ENCODE measurements at places on chromosomes 12 and 14.

- no peak for DNase-seq
Measured at GRCh38 chr12:92650228-92650822, 52.5 kb upstream of the PLEKHG7 start.

- peak; percentile 73 for DNase-seq
Measured at GRCh38 chr14:99518441-99519346, 37.5 kb downstream of the CCNK start.

DNA sequence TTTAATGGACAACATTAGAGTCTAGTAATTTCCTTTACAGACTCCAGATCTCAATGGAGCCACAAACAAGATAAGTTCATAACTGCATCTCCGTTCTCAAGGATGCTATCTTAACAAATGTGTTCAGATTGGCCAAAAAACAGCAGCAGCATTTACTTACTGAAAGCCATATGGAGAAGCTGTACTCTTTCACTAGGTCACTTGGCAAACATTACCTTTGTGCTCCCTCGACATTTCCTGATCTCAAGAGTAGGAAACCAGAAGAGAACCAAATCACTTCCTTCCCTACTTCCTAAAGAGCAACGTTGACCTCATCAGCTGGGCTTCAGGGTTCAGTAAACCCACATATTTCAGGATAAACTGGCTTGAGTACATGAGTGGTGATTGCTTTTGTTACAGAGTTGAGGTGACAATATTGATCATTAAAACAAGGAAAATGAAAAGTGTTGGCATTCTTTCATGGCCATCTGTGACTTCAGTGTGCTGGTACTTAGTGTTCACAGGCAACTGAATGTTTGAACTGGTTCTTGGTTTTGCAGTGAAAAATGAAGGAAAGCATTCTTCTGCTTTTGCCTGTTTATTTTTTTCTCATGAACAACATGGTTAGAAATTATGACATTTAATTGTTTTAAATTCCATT, 449.6 kb downstream of the TMEM117 start:
- DNase-seq: no peak

DNA sequence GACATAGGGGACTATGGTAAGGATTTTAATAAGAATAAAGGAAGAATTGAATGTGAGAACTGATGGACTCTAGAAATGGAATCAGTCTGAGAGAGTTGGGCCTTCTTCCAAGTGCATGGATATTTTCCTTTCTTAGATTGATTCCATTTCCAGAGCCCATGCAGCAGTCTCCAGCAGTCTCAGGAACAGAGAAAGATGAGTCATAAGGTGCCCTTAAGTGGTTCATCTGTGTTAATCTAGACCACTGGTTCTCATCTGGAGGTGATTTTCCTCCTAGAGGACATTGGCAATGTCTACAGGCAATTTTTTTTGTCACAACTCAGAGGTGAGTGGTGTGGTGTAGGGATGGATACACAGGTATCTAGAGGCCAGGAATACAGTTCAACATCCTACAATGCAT, 25.9 kb downstream of the TRIM9 start:
- no peak for DNase-seq

GRCh38 chr12:78146365-78146772, 315.7 kb downstream of the NAV3 start:
- DNase-seq: no peak

DNA sequence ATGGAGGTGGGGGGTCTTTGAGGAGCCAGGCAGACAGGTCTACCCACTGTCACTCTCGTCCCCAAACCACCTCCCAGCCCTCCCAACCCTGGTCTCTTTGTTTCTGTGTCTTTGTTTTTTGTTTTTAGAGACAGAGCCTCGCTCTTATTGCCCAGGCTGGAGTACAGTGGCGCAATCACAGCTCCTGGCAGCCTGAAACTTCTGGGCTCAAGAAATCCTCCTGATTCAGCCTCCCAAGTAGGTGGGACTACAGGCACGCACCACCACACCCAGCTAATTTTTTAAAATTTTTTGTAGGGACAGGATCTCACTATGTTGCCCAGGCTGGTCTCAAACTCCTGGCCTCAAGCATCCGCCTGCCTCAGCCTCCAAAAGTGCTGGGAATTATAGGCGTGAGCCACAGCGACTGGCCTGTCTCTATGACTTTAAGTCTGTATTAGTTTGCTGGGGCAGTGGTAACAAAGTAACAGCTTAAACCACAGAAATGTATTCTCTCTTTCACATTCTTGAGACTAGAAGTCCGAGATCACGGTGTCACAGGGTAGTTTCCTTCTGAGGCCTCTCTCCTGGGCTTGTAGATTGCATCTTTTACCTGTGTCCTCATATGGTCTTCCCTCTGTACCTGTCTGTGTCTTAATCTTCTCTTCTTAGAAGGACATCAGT, 26.1 kb downstream of the DTX1 start:
- DNase-seq: no peak

DNA sequence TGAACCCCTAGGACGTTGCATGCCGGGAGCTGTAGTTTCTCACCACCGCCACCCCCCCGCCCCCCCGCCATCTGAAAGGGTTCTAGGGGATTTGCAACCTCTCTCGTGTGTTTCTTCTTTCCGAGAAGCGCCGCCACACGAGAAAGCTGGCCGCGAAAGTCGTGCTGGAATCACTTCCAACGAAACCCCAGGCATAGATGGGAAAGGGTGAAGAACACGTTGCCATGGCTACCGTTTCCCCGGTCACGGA, 501 bp upstream of the HSP90B1 start:
- DNase-seq: no peak

DNA sequence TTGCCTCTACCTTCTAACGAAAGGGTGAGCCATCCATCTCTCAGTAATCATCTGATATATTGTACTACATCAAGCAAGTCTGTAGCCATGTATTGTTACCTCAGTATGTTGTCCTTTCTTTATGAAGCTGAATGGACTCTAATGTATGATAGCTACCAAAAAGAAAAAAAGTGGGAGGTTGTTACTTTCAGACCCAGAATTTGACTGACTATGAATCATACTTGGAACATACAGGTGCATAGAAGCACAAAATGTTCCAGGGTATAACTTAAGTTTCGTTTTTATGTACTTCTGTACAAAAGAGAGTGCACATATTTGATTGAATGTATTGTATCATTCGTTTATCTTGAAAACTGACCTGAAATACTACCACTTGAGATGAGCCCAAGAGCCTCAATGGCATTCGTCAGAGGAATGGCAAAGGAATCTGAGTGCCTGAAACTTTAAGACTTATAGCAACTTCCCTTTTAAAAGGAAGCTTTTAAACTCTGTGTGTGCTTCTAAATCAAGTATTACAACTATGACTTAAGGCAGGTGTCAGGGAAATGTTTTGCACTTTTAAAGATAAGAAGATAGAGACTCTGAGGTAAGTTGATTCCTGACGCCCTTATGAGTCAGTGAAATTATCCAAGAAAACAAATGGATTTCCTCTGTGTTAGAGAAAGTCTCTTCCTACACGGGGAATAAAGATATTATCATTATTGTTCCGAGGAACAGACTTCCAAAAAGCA, 951.5 kb downstream of the GALC start:
- no peak for DNase-seq

- no peak for DNase-seq
Measured at GRCh38 chr14:24693983-24694382, 60.0 kb upstream of the GZMB start.

DNA sequence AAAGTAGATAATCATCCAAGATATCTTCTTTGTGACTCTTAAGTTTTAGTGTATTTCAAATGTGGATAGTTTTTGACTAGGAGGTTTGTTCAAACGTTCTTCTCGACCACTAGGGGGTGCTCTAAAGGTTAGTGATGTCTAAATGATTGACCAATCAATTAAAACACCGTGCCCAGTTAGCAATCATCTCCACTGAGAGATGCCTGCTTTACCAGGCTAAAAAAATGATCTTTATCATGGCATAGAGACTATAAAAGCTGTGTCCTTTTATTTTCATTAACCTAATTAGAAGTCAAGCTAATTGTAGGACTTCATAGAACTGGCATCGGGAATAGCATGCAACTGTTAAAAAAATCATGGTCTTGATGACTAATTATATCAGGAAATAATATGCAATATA, 153.9 kb downstream of the PRKCH start:
- DNase-seq: no peak

DNA sequence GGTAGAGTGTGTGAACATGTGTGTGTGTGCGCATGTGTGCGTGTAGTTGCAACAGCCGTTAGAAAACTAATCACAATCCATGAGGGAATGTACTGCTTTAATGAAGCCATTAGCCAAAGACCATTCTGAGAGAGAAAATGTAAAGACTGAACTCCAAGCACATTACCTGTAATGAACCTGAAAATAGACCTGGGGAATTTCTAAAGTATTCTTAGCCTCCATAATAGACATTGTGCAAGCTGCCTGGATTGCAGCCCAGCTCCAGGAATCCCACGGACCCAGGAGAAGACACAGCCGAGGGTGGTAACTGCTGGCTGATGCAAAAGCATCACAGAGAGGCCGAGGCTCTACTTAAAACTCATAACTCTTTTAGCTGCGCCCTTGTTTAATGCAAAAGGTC, 156.6 kb downstream of the SLC15A4 start:
- DNase-seq: no peak

DNA sequence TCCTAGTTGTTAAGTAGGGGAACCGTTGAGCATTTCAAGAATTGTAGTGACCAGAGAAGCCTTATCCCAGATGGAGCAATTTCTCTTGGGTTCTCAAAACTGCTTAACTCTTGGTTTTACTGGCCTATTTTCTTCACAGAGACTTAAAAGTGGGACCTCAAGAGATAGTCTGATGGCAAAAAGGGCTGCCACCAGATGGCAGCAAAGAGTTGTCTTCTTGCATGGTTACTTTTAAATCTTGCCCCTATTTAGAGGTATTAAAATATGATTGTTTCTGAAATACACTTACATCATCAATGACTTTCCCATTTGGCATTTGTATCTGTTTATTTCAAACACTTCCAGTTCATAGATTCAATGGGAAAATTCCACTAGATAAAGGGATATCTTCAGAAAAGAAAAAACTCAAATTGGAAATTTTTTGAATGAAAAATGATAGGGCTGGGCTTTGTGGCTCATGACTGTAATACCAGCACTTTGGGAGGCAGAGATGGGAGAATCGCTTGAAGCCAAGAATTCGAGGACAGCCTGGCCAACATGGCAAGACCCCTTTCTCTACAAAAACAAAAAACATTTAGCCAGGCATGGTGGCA, 69.9 kb upstream of the CNTN1 start:
- DNase-seq: no peak

- DNase-seq: no peak
Measured at GRCh38 chr14:59904184-59904583, 15.8 kb upstream of the LRRC9 start.

DNA sequence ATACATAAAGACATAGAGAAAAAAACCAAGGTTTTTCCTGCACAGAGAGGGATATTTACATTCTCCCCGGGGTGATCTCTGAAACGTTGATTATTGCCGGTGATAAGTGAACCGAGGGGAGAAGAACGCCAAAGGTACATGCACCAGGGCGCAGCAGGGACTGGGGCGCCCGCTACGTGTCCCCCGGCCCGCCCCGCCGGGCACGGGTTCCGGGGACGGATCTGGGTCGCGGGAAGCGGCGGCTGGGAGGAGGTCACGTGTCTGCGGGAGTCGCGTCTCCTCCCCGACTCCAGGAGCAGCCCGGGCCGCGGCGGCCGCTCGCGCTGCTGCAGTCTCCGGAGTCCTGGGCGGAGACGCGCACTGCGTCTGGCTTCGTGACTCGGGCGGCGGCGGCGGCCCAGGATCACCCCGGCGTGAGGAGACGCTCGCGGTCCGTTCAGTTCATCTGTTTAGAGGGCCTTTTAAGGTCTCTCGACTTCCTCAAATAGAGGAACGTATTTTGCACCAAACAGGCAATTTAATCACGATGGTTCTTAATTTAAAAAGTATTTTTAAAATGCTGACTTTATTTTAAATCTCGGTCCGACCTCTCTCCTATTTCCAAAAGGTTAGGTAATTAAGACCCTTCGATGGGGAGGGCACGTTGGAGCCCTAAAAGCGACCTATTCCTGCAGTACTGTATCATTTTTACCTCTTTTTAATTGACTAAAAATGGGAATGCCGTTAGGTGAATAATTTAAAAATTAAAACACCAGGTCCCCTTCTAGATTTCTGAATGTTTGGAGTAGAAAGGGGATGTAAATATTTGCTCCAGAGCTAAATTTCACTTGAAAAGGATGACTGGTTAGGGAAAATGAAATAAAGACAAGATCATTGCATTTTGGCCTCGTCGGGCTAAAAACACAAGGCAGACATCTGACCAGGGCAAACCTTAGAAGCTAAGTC, 1.8 kb upstream of the BHLHE41 start:
- DNase-seq: no peak

GRCh38 chr14:65867333-65867732, 454.8 kb downstream of the FUT8 start:
- no peak for DNase-seq

DNA sequence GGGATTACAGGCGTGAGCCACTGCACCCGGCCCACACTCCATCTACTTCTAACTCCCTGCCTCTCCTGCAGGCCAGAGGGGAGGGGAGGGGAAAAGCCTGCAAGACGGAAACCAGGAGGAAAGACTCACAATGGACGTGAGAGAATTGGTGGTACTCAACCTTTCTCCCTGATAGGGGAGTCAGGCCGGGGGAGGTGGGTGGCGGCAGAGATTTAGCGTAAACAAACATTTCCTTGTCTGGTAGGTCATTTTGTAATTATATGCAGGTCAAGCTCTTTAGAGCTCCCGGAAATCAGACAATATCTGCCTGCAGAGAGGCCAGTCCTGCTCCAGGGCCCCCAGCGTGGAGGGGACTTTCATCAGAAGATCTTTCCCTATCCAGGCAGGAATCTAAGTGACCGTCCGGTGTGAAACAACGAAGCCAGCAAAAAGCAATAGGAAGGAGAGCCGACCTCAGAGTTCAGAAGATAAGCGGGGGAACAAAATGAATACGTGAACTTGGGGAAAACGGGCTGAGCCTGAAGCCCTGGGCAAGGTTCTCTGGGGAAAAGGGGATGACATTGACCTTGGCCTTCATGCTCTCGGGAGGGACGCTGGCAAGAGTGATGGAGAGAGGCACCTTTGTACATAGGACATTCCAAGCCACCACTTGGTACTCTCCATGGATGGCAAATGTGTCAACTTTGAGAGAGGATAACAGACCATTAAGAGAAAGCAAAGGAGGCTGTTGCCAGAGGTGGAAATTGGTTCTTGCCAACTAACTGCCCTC, 62.3 kb downstream of the SPRING1 start:
- no peak for DNase-seq
